Suppressor macrophage (primary cell): ENCODE measurements at places on chromosomes 11 and 22.

- DNase-seq, result no peak
Observed at GRCh38 chr11:122424636-122425035, 230.9 kb upstream of the UBASH3B start.

- no peak for DNase-seq
Observed at GRCh38 chr11:123206791-123207434, 11.9 kb upstream of the CLMP start.

GRCh38 chr22:17968126-17968525, 56.2 kb downstream of the MICAL3 start:
- DNase-seq, result no peak

DNA sequence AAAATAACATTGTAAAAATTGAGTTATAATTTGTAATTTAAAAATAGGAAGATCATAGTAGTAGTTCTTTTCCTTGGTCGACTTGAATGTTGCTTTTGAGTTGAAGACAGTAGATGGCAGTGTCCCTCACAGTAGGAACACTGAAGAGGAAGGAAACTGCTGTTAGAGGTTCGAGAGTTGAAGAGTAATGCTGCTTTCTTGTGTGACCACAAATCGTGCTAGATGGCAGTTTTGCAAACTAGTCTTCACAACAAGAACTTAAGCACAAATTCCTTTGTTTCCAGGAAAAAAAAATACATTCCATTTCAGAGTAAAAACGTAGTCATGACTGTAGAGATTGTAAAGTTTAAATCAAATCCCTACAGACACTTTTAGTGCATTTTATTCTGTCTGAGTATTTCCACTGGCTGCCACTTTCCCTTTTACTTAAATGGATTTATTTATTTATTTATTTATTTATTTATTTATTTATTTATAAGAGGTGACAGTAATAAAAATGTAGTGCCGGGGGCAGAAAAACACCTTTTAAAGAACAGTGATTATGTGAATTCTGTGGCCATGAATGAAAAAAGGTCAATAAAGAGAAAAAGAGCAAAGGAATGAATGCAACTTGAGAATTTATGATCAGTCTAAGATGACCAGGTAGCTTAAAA, 54.6 kb downstream of the SPECC1L start:
- DNase-seq, result peak; percentile 89
